ENCODE measurements at places on chromosomes 5 and 9. TPM values are rescaled to one million over a fixed set of nuclear protein-coding genes. Genes with fewer than 3 reads are reported as not detected.

The F12 gene
- polyA plus RNA-seq: 1.8 TPM

The IFNA13 gene
- polyA plus RNA-seq: not detected

The FOXE1 gene
- polyA plus RNA-seq: 0.08 TPM

The C1QTNF2 gene
- 18.0 TPM for polyA plus RNA-seq

The NOL6 gene
- polyA plus RNA-seq: 26.5 TPM

GRCh38 chr5:95076395-95077185 lies 208.3 kb downstream of the MCTP1 start:
- DNase-seq: no peak

DNA sequence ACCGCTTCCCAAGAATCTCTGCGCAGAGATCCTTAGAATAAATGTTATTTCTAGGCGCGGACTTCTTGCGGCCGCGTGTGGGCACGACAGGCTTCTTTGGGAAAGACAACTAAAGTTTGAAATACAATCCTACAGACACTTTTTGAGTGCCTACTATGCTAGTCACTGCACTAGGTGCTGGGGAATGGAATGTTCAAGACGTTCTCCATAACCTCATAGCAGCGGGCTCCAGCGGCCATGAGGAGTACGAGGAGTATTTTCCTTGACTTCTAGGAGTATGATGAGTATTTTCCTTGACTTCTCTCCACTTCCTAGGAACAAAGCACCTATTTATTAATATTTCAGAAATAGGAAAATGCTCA lies 636 bp upstream of the PWWP2A start:
- DNase-seq: no peak

GRCh38 chr5:104305602-104306001 lies 743.0 kb upstream of the NUDT12 start:
- DNase-seq: no peak

- no peak for DNase-seq
Observed at GRCh38 chr5:67124556-67124955, 72.0 kb downstream of the CD180 start.

- no peak for DNase-seq
Observed at GRCh38 chr5:27312291-27312893, 274.0 kb upstream of the CDH9 start.

DNA sequence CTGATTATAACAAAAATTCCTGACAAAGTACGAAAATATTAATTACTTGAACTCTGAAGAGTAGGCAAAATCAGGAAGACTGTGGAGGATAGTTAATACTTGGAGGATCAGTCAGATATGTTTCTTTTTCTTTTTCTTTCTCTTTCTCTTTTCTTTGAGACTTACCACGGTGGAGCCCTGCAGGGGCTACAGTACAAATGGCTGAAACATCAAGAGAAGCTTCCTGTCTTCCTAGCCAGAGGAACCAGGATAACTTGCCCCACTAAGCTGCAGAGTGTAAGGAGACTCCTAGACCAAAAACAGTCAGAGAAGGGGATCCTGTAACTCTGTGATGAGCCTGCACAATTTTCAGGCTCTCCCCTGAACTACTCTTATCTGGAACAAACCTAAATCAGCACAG lies 324.6 kb upstream of the TYRP1 start:
- no peak for DNase-seq

GRCh38 chr9:124758061-124758460 lies 13.1 kb downstream of the NR6A1 start:
- no peak for DNase-seq

DNA sequence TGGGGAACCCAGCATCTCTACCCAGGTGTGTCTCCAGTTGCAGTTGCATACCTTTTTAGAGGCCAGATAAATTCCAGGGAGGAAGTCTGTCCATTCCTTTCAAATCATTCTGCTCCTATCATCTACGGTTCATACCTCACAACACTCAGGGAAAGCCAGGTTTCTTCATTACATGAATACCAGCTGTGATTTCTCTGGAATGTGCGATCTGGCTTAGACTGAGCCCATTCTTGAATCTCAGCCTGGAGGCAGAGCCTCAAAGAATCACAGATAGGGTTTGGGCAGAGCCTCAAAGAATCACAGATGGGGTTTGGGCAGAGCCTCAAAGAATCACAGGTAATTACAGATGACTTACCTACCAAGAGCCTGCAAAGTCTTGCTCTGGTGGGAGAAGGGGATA lies 7.2 kb downstream of the P4HA2 start:
- no peak for DNase-seq

GRCh38 chr9:71752352-71752751 lies 16.0 kb downstream of the CEMIP2 start:
- no peak for DNase-seq

GRCh38 chr5:127426661-127427060 lies 90.8 kb upstream of the PRRC1 start:
- no peak for DNase-seq

DNA sequence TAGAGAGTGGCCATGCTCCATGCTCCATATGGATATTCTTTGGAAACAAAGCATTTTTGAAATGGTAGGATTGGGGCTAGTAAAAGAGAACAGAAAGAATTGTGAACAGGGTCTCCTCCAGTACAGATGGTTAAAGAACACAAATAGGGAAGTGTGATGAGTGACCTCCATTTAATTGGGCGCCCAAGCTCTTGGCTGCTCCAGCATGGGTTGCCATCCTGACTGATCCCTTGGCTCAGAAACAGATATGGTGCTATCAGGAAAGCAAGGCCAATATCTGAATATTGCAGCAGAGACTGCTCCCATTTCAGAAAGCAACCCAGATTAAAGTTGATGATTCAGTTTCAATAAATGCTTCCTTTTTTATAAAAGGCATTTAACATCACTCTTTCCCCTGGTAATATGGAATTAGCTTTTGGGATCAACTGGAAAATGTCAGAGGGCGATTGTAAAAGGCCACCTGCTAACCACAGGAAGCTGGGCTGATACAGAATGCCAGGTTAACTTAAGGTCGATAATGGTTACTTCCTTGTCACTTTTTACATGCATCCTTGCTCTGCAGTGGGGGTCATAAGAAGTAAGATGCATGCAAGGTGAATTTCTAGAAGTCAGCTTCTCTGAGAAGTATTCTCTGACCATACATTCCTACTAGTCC lies 52.9 kb downstream of the TMC1 start:
- no peak for DNase-seq

DNA sequence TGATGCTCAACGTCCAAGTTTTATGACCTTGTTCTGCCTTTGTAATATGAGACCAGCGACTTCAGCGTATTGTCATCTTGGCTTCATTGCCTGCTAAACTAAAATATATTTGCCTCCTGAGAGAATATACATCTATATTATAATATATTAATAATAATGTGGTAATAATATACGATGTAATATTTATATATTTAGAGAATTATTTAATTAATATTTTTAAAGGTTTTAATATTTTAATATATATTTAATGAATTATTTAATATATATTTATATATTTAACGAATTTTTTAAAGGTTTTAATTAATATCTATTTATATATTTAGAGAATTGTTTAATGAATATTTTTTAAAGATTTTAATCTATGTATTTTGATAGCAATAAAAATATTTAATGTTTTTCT lies 700.7 kb downstream of the TAF11L14 start:
- no peak for DNase-seq

All from muscle of arm (tissue), 14 donors.